Left renal cortex interstitium (tissue), 4 donors: ENCODE measurements at places on chromosomes 3 and 15.
A peak's percentile ranks its signal among the peaks of the same experiment; 100 is the strongest.

- DNase-seq: no peak
These were observed 9.7 kb downstream of the ITIH4 start for GRCh38 chr3:52820736-52821135.

GRCh38 chr15:66956672-66957430 lies 108.6 kb upstream of the SMAD3 start:
- no peak for DNase-seq

DNA sequence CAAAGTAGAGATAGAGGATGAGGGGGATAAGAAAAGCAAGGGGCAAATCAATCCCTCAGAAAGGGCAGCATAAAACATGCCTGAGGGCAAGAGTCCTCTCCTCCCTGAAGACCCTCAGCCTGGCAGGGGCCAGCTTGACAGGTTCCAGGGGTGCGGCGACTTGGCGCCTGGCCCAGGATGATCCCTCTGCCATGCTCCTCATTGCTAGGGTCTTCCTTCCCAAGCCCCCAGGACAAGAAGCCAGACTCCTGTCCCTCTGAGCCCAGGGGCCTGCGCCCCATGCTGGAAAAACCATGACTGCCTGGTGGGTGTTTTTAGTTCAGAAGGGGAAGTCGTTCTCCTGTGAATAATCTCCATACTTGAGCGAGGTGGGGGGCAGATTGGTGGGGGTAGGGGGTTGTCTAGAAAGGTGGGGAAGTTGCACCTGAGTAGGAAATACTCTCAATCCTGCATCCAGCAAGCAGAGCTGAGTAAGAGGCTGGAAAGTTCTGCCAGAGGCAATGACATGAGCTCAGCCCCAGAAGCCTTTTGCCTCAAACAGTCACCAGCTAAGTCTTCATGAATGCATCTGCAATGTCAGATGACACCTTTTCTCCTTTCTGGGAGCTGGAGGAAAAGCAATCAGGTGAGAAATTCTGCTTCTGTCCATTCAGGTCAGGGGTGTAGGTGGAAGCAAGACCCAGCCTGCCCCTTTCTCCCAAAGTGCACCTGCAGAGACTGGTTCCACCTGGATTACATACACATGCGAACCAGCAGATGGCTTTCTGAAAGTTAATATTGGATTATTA lies 18.3 kb downstream of the SLC12A8 start:
- no peak for DNase-seq

DNA sequence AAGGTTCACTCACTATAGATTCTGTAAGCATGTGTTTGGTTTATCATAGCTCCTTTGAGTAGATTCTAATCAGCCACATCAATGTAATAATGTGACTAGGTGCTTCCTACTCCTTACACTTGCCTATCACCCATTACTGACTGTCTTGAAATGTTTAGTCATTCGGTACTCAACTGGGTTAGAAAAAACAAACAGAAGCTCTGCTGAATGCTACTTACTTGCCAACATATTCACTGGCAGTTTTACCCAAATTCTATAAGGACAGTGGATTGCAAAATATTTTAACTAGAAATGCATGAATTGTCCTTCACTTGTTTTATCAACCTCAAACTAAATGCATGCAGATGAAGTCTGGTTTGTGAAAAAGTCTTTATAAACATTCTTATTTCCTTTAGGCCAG lies 352.1 kb upstream of the ALCAM start:
- no peak for DNase-seq

DNA sequence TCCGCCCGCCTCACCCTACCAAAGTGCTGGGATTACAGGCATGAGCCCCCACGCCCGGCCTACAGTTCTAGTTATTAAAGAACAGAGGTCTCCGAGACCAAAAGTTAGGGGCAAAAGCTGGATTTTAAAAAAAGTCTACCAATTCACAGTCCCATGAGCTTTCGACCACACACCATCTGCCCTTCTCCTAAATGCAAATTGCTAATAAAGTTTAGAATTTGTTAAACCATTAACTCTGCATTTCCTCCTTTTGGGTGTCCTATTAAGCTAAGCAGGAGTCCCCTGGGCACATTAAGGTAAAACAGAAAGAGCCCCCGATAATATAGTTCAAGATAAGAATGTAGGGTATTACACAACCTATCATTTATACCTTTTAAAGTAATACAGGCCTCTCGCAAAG lies 322.7 kb downstream of the FOXP1 start:
- no peak for DNase-seq

DNA sequence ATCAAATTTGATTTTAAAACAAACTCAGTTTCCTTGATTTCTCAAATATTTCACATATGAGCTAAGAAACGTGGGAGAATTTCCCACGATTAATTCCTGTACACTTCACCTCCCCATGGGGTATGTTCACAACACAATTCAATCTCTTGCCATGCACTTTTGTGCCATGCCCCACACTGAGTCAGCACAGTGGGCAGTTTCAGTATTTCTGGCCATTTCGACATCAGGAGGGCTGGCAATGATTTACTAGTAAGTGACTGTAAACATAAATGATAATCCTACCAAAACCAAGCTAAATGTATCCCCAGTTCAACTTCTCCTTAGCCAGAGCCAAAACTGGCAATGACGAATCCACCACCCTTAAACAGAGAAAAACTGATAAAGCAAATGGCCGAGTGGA lies 293.6 kb downstream of the FGF12 start:
- no peak for DNase-seq

GRCh38 chr3:65953301-65953812 lies 85.4 kb downstream of the MAGI1 start:
- DNase-seq: no peak

DNA sequence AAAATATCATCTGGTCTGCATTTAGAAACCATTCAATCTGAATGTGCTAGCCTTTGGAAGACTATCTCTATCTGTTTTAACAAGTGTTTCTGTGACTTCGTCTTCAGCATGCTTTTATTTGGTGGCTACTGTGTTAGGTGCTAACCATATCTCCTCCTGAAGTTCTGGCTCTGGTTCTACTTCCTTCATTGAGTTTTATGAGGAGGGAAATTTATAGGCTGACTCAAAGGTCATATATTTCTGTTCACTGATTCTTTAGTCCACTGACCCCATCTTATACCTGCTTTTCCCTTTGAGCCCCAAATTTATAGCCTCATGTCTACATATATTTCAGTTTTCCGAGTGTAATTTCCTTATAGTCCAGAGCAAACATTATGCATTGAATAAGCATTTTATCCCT lies 295.0 kb upstream of the RASGRP1 start:
- no peak for DNase-seq

GRCh38 chr3:138976047-138976446 lies 29.0 kb downstream of the FOXL2NB start:
- DNase-seq: no peak

- DNase-seq: no peak
These were observed 70.5 kb upstream of the LIPC start for GRCh38 chr15:58361273-58361759.

GRCh38 chr3:112634786-112635541 lies 6.0 kb downstream of the CCDC80 start:
- DNase-seq: no peak

DNA sequence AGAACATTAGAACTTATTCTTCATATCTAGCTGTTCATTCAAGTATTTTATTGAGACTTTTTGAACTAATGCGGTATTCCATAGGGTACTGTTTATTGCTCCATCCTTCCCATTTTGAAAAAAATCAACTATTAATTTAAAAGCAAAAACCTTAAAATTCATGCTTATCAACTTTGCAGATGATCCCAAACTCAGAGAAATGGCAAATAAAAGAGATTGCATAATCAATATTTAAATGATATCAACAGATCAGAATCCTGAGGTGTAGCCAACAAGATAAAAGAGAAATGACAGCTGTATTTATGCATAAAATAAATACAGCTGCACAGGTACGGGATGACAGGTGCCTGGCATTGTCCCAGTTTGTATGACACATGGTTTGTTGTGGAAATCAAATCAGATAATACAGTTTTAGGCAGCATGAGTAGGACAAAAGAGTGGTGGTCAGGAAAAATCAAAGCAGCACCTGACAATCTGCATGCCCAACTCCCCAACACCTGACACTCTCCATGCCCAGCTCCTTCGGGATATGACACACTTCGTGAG lies 42.4 kb upstream of the CMTM8 start:
- DNase-seq: no peak

DNA sequence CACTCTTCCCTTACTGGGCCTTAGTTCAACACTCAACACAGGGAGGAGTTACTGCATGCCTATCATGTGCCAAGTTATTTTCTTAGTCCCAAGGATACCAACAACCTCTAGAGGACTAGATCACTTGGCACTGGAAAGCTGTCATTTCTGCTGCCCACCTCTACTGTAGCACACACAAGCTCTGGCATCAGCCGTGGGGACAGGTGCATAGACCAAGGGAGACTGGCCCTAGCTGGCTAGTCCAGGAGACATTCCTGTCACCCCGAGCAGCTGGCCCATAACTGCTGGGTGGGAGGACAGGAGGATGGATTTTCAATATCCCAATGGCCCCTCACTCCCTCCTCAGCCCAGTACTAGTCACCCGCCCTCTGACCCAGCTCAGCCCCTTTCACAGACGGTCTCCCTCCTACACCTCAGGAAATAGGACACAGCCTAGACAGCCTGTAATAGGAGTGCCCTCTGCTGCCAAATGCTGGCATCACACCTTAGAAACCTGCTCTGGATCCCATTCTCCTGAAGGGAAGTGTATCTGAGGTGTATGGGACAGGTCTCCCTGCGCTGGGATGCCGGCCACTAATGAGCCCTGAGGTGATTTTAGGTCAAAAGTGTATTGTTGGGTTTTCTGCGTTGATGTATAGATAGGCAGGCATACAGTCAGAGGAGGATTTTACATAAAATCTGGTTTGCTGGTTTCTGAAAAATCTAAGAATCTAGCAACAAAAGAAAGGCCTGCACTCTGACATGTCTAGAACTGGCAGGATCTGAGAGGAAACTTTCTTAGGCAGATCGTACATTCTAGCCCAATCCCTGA lies 3.4 kb upstream of the DZIP1L start:
- peak; percentile 75 for DNase-seq

DNA sequence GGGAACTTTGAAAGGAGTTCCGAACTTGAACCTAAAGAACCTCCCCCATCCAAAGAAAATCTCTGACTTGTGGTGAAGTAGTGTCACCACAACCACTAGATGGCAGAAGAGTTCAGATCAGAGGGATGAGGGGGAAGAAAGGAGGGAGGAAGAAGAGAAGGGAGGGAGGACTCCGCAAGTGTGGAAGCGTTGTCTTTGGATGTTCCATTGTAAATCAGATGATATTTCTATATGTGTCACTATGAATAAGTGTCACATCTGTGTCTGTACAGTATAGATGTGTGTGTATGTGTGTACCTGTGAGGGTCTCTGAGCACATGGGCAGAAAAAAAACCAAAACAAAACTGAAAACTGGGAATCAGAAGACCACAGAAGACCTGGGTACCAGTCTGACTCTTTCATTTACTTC lies 16.9 kb downstream of the SLC24A1 start:
- peak; percentile 36 for DNase-seq

GRCh38 chr3:49501842-49502241 lies 31.8 kb downstream of the DAG1 start:
- no peak for DNase-seq

DNA sequence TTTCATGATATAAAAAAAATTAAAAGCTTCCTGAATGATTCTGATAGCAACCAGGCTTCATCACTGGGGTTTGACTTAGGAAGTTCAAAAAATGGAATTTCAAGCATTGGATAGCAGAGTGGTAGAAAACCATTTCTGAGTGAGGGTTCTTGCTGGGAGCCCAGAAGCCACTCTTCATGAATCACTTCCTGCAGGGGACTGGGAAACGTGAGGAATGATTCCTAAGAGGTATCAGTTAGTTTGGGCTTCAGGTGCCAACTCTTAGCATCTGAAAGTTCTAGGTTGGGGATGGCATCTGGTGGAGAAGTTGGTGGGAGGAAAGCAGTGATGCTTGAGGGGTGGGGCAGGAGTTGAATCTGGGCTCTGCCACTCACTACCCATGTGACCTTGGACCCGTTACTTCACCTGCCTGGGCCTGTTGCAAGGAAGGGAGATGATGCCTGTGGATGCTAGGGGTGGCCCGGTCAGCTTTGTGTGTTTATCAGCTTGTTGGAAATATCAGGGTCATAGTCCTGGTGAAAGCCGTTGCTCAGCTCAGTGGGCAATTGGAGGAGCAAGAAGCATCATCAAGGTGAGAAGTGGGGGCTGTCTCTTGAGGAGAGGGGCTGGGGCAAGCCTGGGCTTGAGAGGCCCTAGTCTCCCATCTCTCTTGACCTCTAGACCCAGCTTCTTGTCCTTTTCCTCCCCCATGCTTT lies 37.0 kb upstream of the TNFAIP8L3 start:
- DNase-seq: no peak

- DNase-seq: no peak
These were observed 858 bp downstream of the NTRK3 start for GRCh38 chr15:88255484-88256278.

DNA sequence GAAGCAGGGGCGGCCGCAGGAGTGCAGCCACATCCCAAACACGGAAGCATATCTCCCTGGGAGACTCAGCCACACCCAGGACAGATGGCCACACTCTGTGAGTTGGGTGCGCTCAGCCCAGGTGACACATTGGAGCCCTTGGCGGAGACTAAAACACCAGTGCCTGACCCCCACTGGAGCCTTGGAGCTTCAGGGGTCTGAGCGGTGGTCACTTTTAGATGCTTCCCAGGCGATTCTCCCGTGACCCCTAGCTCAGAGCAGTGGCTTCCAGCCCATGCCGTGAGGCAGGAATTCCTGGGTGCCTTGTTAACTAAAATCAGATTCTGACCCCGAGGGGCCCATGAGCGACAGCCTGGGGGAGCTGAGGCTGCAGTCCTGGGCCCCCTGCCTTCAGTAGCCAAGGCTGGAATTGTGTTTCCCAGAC lies 54.5 kb downstream of the PLXNA1 start:
- no peak for DNase-seq

DNA sequence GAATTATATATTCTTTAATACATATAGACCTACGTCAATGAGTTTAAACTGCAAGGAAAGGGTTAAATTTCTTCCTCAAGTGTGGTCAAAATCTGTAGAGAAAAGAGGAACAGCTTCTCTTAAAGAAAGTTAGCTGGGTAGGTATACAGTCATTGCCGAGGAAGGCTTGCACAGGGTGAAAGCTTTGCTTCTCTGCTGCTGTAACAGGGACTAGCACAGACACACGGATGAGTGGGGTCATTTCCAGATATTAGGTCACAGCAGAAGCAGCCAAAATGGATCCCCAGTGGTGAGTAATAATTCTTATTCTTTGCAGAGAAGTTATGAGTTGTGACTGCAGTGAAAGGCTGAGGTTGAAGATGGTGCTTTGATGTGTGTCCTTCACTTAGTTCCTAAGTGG lies at the start of gene CD86:
CD86 (plus strand) TSS at position 148 of the 400 bp plus-strand sequence; CDS start at position 276, 128 bp downstream.
- no peak for DNase-seq

- no peak for DNase-seq
These were observed 399.6 kb upstream of the EPHA3 start for GRCh38 chr3:88707837-88708236.

- DNase-seq: no peak
These were observed 75.1 kb downstream of the MYO9A start for GRCh38 chr15:72042865-72043264.

DNA sequence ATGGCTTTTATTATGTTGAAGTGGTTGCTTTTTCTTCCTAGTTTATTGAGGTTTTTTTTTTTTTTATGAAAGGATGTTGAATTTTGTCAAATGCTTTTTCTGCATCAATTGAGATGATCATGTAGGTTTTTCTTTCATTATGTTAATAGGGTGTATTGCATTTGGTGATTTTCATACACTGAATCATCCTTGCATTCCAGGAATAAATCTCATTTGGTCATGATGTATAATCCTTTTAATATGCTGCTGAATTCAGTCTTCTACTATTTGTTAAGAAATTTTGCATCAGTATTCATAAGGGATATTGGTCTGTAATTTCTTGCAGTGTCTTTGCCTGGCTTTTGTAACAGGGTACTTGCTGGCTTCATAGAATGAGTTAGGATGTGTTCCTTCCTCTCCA lies 11.5 kb upstream of the CLRN1 start:
- DNase-seq: no peak
